H54 (cell line): ENCODE measurements at places on chromosomes 4 and X.

GRCh38 chrX:2484721-2485648 is 15.8 kb downstream of the DHRSX start:
- DNase-seq = no peak

DNA sequence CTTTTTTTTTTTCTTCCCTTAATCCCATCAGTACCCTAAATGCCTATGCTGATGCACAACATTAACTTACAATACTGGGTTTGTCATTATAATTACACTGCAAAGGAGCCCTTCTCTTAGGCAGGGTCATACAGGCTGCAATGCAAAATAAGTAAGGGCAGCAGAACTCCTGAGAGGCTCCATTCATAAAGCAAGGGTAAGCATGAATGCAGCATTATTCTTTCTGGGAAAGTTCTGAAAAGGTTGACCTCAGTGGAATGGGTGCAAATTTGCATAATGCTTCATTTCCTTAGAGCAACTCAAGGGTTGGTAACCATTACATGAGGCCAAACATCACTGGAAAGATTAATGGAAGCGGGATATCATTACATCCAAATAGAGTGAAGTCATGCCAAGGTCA is 789.2 kb downstream of the KLHL13 start:
- no peak for DNase-seq

- no peak for DNase-seq
Observed at GRCh38 chr4:4837316-4837715, 22.1 kb upstream of the MSX1 start.

DNA sequence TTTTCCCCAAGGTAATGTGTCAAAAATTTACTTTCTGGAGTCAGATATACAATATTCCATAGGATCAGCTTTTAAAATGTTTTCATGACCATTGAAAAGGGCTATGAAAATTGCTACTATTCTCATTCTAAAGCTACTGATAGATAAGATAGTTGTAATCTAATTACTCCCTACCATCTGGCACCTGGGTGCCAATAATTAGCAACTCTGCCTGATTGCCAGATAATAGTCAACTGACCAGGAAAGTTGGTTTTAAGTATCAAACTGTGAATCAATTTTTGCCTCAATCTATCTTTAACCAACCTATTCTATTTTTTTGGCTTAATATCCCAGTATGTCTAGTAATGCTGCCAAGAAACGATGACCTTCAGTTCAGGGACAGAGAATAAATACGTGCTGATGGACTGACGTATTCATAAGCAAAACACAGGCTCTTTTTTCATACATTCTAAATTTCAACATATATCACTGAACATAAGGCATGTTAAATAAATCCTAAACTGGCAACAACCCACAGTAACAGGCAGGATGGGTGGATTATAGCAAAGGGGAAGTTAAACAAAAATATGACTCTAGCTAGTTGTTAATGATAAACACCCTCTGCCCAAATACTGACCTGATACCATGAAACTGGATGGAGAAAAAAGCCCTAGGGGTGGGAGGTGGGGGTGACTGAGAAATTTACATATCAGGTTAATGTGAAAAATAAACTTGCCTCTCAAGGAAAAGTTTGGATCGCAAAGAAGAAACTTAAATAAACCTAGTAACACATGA is 18.2 kb downstream of the SH3RF1 start:
- no peak for DNase-seq

DNA sequence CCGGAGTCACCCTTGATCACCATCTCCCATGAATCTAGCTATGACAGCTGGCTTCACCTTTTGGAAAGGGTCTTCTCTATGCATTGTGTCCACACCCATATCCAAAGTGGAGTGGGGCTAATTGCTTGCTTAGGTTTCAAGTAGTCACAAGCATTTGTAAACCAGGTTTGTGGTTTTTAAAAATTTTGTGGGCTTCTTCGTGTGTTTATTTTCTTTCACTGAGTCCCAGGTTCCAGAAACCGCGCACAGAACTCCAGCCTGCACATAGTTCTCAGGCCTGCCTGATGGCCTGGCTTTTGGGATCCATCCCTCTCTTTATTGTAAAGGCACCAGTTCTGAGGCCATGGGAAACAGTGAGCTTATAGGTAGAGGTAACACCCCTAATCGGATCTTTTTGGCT is 70.2 kb upstream of the TLR3 start:
- no peak for DNase-seq

DNA sequence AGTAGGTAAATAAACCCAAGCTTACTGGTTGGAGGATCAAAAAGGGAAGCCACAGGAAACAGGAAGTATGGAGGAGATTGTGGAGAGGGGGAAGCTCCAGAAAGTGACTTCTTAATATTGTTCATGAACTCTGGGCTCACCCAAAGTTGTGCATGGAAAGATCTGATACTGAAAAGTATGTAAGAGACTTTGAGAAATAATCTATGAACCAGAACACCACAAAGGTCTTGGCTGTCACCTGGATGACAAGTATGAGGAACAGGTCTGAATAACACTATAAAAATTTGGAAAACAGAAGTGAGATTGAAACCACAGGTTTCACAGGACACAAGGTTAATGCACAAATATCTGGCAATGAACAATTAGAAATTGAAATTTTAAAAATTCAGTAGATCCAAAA is 567.4 kb downstream of the INPP4B start:
- DNase-seq = no peak

DNA sequence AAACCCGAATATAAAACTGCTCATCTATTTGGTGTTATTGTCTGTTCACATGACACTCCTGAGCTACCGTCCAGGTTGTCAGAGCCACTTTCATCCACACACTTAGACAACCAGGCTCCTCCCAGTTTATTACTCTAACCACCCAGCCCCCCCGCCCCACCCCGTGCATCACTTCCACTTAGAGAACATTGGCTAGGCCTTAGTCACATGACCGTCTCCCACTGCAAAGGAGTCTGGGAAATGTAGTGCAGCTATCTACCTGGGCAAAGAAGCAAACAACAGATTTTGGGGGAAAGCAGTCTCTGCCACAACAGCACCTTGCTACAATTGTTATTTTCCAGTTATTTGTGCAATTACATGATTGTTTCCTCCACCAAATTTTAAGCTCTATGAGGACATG is 57.6 kb upstream of the RBPJ start:
- peak; percentile 7 for DNase-seq

- no peak for DNase-seq
Observed at GRCh38 chr4:118904935-118905334, 16.3 kb downstream of the SYNPO2 start.

GRCh38 chr4:150533673-150534072 is 48.3 kb upstream of the MAB21L2 start:
- DNase-seq = no peak

DNA sequence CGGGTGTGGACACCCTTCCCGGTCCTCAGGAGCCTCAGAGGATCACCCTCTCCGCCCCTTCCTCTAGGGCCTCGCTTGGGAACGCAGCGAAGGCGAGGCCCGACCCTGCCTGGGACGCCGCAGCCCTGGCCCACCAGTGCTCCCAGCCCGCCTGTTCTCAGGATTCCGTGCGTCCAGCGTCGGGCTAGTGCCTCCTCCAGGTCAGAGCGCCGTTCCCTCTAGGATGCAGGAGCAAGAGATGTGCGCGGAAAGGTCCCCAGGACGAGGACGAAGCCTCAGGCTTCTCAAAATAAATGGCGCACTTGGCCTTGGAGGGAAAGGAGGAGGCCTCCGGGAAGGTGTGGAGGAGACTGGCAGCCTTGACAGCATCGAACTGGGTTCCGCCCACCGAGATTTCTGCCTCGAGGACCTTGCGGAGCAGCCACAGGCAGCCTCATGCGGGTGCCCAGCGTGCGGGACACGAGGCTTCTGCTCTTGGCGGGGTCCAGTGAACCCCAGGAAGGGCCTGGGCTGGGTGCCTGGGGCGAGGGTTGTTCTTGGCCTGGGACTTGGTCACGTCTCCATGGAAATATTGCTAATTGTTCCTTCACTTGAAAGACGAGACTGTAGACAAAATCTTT is 35.1 kb downstream of the PITX2 start:
- no peak for DNase-seq

DNA sequence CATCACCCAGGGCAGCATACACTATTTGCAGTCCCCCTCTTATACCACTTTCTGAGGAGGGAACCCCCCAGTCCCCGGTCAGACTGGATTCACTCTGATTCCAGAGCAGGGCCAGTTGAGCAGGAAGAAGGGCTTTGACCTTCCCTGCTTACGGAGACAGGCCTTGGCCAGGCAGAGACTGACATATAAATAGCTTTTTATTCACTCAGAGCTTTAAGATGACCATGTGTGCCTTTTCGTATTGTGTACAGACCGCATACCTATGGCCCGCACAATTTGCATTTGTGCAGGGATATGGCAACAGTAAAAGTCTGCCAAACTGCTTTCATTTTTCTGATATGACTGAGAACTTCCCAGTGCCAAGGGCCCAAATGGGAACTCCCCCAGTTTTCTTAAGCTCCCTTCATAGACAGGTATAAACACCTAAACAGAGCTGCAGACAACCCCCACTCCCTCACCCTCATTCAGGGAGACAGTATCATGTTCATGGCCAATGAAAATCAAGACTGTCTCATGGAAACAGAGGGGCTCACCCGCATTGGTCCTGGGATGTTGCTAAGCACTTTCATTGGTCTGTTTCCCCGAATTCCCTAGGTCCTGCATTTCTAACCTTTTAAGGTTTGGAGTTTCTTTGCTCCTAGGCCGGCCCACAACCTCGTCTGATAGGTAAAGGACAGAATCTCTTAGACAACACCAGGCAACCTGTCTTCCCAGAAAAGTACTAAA is 86.0 kb downstream of the RTL5 start:
- DNase-seq = no peak

DNA sequence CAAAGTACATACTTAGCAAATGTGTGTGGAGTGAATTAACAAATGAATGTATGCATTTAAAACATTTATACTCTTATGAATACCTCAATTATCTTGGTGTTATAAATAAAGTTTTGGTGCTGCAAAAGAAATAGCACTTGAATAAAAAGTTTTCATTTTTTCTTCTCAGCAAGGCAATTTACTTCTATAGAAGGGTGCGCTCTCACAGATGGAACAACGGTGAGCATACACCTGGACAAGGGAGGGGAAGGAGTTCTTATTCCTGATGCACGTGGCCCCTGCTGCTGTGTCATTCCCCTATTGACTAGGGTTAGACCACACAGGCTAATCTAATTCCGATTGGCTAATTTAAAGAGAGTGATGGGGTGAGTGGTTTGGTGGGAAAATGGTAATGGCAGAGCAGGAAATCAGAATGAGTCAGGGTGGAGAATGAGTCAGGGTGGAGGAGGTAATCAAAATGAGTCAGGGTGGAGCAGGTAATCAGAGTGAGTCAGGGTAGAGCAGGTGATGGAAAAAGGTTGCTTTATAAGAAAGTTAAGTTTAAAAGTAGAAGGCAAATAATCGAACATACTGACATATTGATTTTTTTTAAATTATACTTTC is 28.2 kb upstream of the PGK1 start:
- DNase-seq = no peak

DNA sequence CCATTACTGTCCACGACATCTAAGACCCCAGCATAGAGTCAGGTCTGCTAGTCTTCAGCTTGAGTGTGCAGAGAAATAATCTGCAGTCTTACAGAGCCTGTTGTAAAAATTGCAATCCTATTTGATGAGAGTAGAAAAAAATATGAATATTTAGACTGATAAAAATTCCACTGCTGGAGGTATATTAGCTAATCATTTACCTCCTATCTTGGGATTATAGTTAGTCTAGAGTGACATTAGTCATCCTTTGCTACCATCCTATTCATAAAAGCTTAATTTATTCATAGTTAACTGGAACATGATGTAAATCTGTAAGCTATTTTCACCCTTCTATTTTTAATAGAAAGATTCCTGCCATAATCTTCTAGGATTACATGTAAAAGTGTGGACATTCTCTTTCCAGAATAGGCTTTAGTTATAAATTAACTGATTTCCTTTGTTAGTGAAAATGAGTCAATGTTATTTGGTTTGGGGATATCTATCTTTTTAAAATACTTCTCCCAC is 26.7 kb downstream of the C4orf54 start:
- DNase-seq = no peak

DNA sequence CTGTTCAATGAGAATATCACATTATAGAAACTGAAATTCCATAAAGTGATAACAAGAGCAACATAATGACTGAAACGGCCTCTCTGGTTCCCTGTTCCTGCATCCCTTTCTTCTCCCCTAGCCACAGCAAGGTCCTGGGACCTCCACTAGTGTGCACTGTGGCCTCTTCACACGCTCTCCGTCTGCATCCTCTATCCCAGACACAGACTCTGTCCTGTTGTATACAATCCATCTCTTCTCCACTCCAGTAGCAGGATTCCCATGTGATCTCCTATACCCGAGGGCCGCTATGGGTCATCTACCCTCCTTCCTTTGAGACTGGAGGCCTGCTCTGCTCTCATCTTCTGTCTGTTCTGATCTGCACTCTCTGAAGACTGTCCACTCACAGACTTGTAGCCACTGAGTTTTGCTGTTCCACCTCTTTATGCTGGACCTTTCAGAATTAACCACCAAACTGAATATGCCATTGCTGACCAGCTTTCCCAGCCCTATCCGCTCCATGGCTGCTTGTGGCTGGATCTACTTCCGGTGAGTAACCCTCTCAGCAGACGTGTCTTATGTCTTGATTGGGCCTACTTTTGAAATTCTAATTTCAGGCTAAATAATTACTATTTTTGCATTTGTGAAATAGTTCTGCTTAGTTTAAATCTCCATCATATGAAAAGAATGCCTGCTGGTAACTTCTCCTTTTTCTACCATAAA is 105.1 kb upstream of the NAP1L5 start:
- no peak for DNase-seq

DNA sequence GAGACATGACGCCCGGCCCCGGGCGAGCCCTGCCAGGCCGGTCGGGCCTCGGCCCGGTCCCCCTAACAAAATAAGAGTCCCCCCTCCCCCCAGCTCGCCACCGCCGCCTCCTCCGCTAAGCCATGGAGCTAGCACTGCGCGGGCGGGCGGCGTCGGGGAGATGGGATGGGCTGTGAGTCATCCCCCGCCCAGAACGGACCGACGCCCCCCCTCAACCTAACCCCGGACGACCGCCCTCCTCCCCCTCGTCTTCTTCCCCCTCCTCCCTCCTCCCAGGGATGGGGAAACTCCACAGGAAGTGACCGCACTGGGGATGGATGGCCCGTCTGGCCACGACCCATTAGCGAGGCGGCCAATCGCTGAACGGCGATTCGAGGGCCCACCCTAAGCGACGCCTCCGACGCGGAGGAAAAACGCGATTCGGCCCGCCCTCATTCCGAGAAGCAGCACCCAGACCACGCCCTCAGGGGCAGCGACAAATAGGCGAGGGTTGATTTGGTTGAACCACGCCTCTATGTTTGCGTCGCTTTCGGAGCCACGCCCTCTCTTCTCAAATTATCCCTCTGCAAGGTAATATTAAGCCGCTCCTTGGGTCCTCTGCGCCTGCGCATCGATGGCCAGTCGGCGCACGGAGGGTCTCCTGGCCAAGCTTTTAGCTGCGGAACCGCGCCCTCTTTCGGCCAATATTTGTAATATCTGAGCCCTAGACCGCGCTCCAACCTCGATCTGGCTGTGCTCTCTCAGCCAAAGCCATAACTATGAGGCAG is at the start of gene TFE3:
Gene TFE3 (minus strand): TSS at position 138 of the 767 bp plus-strand sequence. CDS start 131 bp downstream, at position 7.
- peak; percentile 54 for DNase-seq

GRCh38 chr4:165612936-165613335 is 234.1 kb downstream of the CPE start:
- no peak for DNase-seq
